ENCODE measurements at places on chromosomes 7 and 10.

DNA sequence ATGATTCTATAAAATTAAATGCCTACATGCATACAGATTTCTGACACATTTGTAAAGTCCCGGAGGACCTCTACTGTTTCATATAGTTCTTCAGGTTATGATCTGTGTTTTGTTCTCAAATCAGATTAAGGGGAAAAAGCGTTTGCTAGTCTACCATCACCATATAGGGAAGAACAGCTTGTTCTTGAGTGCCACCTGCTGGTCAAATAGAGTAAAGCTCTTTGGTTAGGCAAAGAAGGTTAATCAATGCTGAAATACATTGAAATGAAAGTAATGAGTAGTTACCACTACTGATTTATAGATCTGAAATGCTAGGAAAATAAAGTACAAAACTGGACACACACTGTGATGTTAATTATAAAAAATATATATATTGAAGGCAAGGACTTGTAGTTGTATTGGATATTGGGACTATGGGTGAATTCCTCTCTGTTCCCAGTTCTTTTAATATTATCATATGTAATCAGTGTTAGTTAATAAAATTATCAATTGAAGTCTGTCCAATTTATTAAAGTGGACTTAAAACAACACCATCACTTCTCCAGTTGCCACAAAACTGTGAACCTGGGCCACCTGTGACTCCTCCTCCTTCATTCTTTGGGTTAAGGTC, 72.6 kb upstream of the PDLIM1 start:
- DNase-seq, result peak; percentile 9

DNA sequence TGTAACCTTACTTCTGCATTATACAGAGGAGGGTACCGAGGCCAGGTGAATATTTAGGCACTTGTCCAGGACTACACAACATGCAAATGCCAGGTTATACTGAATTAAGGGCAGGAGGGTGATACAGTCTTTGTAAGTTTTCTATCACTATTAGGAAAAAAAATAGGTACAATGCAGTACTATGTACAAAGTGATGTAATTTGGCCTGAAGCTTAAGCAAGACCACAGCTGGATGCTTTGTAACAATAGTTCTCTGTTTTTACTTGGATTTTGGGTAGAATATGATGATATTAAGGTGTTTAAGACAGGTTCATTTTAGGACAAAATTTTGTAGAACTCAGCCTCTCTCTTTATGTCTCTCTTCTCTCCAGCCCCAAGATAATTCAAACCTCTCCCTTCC, 2.8 kb upstream of the NXPH1 start:
- no peak for DNase-seq

- no peak for DNase-seq
Observed at GRCh38 chr7:45225311-45225947, 67.8 kb downstream of the RAMP3 start.

DNA sequence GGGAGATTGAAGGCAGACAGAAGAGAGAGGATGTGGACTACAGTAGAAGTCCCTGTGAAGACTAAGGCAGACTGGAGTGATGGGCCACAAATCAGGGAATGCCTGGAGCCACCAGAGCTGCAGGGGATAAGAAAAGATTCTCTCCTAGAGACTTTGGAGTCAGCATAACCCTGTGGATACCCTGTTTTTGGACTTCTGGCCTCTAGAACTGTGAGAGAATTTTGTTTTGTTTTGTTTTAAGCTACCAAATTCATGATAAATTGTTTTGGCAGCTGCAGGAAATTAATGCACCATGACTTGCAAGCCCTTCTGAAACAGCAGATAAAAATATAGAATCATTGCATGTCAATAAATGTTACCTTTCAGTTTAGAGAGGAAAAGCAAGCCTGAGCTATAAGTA, 41.3 kb downstream of the INHBA start:
- DNase-seq, result no peak

DNA sequence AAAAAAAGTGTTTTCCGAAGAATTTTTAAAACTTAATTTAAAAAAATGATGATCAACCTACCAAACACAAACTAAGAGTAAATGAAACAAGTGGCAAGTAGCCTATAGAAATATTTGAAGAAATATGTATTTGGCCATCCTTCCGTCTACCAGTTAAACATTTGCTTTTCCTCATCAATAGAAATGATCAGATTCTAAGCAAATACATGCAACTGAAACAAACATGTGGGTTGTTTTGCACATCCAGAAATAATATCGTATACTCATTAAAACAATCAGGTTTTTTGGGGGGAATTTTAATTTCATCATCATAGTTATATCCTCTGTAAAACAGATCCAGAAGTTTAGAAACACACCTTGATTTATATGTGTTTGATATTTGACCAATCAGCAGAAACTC, 1011.7 kb downstream of the GATA3 start:
- no peak for DNase-seq

DNA sequence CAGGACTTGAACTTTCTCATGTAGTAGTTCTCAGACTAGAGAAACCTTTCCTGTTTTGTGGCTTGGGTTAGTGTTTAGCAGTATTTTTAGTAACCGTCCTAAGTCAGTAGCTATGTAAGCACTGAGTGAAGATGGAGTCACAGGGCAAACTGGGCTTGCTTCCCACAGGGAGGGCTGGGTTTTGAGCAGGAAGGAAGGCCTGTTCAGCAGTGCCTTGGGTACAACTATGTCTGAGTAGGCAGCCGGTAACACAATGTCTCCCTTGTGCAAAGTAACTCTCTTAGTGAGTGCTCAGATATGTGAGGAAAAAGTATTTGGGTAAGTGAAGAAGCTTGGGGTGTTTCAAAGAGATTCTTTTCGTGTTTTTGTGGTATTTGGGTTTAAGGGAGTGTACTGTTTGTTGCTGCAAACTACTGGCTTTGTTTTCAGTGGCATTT, 96.4 kb downstream of the CCSER2 start:
- DNase-seq, result no peak

DNA sequence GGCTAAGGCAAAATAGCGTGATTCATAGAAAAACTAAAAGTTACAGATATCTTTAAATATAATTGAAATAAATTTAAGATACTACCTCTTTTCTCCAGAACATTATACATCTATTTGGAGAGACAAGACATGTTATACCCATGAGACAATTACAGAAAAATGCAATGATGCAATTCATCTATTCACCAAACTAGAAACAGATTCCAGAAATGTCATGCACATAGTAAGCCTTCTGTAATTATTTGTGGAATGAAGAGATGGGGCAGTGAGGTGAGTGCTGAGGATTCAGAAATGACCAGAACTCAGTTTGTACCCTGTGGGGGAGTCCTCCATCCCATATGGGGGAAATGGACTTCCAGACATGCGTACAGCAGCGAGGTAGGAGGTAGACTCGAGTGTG, 99.4 kb downstream of the MKX start:
- DNase-seq, result no peak

- DNase-seq, result no peak
Observed at GRCh38 chr7:137981668-137982067, 20.2 kb downstream of the CREB3L2 start.

GRCh38 chr7:150429699-150430098, 20.7 kb upstream of the GIMAP8 start:
- no peak for DNase-seq

- no peak for DNase-seq
Observed at GRCh38 chr7:43112941-43113621, 634 bp downstream of the HECW1 start.

- DNase-seq, result no peak
Observed at GRCh38 chr7:47884675-47885074, 63.6 kb downstream of the PKD1L1 start.

GRCh38 chr10:80459047-80459865, 5.1 kb downstream of the TSPAN14 start:
- no peak for DNase-seq

DNA sequence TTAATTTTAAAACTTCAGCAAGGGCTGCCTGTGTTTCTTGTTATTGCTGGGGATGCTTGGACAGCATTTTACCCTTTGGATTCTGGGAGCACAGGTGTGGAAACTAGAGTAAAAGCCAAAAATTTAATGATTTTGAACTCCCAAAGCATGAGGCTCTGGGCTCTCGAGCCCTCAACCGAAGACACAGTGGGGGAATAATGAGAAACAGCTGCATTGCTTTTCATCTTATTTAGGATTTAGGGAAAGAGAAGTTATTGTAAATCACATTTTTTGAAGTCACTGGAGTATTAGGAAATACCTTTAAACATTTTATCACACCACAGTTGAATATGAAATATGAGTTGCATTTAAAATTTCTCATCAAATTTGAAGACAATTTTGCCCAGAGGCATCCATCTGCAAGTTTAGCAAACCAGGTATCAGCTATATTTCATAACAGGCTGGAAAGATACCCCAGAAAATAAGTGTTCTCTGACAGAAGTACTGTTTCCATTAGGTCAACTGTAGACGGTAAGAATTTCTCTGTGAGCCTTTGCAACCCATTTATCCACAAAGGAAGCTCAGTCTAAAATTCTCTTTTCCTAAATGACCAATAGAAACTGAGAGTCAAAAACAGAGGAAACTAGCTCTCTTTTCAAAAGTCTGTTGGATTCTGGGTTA, 290.6 kb upstream of the PHYHIPL start:
- DNase-seq, result no peak

- DNase-seq, result no peak
Observed at GRCh38 chr7:103989200-103989784, at the start of gene RELN. RELN (minus strand) TSS chr7:103989658; CDS start chr7:103989356, 302 bp downstream.

Measured in NCI-H2081 treated with DMSO at 0.1 percent for 48 hours (cell line).